Transverse colon (tissue), 4 donors: ENCODE measurements at places on chromosomes 4 and X.

GRCh38 chr4:3449574-3450534 is 8.1 kb downstream of the HGFAC start:
- no peak for DNase-seq

GRCh38 chr4:112120021-112120420 is 25.2 kb upstream of the FAM241A start:
- DNase-seq: no peak

GRCh38 chr4:31084806-31085416 is 364.7 kb downstream of the PCDH7 start:
- no peak for DNase-seq

DNA sequence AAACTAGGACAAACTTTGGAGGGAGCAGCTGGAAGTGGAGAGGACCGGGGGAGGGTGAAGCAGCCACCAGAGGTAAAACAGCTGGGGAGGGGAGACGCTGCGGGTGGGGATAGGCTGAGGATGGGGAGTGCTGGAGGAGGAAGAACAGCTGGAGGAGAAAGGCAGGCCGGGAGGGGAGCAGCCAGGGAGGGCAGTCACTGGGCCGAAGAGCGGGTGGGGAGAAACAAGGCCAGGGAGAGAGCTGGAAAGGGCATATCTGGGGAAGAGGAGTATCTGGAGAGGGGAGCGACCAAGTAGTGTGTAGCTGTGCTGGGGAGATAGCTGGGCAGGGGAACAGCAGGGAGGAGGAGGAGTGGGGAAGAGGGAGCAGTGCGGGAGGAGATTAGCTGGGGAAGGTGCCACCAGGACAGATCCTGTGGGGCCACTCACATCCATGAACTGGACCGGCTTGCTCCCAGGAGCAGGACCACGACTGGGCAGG is 2.7 kb downstream of the SLC38A5 start:
- no peak for DNase-seq

DNA sequence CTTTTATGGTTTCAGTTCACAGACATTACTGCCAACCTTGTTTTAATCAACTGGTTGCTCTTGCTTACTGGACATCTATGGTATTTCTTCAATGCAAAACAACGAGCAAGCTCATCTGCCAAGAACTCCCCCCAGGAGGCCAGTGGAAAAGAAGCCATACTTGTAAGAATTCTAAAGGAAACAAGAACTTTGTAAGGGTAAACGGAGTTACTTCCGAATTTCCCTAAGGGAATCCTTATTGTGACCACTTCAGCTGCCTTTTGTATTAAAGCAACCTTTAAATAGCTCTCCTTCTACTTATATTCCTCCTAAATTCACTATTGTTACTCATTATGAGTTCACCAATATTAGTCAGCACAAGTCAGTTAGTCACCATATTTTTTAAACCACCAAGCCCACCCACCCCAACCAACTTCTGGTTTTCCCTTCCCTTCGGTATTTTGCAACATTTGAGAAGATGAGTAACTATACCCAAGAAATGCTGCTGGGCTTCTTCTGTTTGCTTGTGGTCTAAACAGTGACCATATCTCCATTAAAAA is 602.8 kb upstream of the DIPK2B start:
- DNase-seq: no peak

DNA sequence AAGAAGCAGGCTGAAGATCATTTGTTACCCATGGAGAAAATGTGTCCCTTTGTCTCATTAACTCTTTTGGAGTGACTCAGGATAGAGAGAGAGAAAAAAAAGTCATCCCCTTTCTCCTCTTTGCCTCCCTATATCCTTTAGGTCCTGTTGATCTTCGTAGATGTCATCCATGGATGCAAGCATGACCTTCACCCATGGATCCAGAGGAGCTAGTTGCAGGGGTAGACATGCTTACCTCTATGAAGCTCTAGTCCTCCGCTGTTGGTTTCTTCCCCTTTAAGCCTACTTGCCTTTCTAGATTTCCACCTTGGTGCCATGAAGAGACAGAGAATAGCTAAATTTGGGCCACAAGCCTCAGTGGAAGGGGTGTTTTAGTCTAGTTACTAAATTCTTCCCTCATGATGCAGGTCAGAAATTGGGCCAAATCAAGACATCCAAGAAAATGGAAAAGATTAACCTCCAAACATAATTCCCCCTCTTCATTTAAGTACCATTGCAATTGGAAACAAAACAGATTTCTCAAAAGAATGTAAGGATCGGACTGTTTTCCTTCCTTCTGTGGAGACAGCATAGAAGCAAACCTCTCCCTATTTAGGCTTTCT is 178.4 kb downstream of the TECRL start:
- no peak for DNase-seq

DNA sequence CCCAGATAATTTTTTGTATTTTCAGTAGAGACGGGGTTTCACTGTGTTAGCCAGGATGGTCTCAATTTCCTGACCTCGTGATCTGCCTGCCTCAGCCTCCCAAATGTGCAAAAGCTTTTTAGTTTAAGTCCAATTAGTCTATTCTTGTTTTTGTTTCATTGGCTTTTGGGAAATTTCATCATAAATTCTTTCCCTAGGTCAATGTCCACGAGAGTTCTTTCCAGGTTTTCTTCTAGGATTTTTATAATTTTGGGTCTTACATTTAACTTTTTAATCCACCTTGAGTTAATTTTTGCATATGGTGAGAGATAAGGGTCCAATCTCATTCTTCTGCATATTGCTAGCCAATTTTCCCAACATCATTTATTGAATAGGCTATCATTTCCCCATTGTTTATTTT is 36.3 kb upstream of the PDLIM5 start:
- no peak for DNase-seq

- DNase-seq: no peak
These were observed 48.9 kb downstream of the JADE3 start for GRCh38 chrX:46961097-46961496.

- no peak for DNase-seq
These were observed 32.8 kb downstream of the KCNIP4 start for GRCh38 chr4:21915761-21916160.

DNA sequence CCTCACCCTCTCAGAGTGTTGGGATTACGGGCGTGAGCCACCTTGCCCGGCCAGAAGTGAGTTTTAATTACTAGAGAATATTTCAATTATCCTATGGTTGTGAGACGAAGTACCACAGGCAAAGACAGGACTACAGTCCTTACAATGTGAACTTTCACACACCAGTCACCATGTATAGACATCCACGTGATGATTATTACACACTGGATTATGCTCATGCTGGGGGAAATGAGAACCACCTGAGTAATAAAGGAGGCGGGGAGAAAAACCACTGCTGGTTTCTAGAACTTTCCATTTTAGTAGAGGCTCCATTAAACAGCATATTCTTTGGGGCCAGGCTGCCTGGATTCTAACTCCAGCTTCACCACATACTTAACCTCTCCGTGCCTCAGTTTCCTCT is 42.5 kb upstream of the TLR2 start:
- DNase-seq: no peak
